Tibial nerve (tissue), 4 donors: ENCODE measurements at places on chromosomes 6 and 20. TPM values are rescaled to one million over a fixed set of nuclear protein-coding genes. Genes with fewer than 3 reads are reported as not detected.

Gene FOXS1
- total RNA-seq: 3.0 TPM

Gene CCM2L
- total RNA-seq: 14.2 TPM

Gene MRPS26
- total RNA-seq: 59.2 TPM

Gene GGTLC1
- not detected for total RNA-seq

Gene THBD
- total RNA-seq: 48.1 TPM

Gene RCAN2
- total RNA-seq: 14.3 TPM

Gene DEFB132
- not detected for total RNA-seq

Gene IPCEF1
- 0.63 TPM for total RNA-seq

Gene CCN6
- total RNA-seq: 0.42 TPM

Gene EFCAB8
- total RNA-seq: 0.87 TPM

Gene HLA-DQB2
- not detected for total RNA-seq

Gene CNR1
- total RNA-seq: 10.7 TPM

Gene SNAI1
- 4.2 TPM for total RNA-seq

Gene PRIM2
- 8.4 TPM for total RNA-seq

Gene COL19A1
- total RNA-seq: not detected

Gene CLPSL2
- total RNA-seq: not detected

Gene HLA-DRA
- 620 TPM for total RNA-seq
